ENCODE measurements at places on chromosomes 2 and 18.

DNA sequence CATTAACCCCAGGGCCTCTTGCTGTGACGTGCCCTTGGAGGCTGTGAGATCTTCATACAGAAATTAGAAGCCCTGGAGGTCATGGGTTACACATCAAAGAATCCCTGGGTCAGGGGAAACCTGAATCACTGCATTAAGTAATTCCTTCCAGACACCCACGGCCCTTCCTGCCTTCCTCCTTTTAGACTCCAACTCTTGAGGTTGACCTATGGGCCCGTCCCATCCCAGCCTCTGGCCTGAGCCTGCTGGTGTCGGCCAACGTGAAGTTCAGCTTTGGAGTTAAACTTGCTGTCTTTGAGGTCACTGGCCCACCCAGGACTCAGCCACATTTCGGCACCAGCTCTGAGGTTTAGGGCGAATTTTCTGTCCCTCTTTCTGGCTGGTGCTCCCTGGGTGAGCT, 198.3 kb downstream of the ACKR3 start:
- DNase-seq = no peak

DNA sequence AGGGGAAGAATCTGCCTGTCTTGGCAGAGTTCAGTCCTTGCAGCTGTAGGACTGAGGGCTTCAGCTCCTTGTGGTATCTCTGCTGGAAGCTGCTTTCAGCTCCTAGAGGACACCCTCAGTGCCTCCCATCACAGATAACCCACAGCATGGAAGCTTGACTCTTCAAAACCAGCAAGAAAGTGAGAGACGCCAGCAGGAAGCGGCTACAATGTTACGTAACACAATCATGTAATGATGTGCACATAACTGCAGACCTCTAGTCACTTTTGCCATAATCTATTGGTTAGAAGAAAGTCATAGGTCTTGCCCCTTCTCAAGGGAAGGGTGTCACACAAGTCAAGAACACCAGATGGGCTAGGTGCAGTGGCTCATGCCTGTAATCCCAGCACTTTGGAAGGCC, 69.1 kb upstream of the AFF3 start:
- no peak for DNase-seq

DNA sequence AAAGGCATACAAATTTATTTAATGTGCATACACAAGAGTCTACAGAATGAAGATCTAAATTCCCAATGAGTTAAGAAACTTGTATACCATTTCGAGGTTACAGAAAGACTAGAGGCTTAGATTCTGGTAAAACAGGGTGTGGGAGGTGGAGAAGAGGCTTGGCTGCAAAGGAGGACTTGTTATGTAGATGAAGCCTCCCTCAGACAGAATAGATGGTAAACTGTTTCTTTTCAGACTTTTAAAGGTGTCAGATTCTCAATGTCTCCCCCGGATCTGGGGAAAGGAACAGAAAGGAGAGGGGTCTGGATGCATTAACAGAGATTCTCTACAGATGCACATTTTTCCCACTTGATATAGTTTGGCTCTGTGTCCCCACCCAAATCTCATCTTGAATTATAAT, 126.0 kb downstream of the ST6GAL2 start:
- no peak for DNase-seq

GRCh38 chr18:47798366-47798765, 132.1 kb downstream of the SMAD2 start:
- DNase-seq = no peak

DNA sequence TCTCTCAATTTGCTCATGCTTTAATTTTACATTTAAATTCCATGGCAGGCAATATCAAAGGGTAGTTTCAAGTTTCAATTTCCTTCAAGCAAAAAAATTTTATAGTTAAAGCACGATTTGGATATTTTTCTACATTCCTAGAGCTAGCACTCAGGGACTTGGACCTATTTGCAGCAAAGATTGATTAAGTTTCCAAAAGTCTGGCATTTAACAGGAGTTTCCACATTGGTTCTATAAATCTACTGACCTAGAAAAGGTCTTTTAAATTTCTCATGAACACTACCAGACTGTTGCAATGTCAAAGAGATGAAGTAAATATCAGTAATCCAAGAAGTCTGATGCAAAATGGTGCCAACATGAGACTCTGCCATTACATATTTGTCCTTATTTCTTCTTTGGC, 253.7 kb upstream of the LINC00305 start:
- DNase-seq = no peak

GRCh38 chr18:25350489-25351251, 1.3 kb downstream of the ZNF521 start:
- DNase-seq = no peak

DNA sequence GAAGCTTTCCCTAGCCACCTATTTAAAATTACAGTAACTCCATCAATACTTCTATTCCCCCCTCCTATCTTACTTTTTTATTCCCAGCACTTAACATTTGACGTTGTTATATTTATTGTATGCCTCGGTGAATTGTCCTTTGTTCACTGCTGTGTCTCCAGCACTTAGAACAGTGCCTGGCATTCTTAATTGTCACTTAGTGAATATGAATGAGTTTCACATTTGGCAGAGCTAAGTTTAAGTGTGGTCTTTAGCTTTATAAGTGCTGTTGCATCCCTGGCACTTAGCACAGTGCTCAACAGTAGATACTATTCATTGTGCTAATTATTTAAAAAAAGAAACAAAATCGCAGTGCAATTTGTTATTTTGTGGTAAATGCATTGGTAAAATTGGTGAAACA, 1.7 kb downstream of the RMP24 start:
- DNase-seq = no peak

- peak; percentile 7 for DNase-seq
Observed at GRCh38 chr2:207768168-207768865, 1.4 kb downstream of the FZD5 start.

- DNase-seq = no peak
Observed at GRCh38 chr18:35620765-35621164, 39.2 kb downstream of the GALNT1 start.

- DNase-seq = no peak
Observed at GRCh38 chr2:47660168-47660567, 122.8 kb upstream of the MSH6 start.

GRCh38 chr2:71702071-71702970, 249.0 kb downstream of the DYSF start:
- DNase-seq = no peak

DNA sequence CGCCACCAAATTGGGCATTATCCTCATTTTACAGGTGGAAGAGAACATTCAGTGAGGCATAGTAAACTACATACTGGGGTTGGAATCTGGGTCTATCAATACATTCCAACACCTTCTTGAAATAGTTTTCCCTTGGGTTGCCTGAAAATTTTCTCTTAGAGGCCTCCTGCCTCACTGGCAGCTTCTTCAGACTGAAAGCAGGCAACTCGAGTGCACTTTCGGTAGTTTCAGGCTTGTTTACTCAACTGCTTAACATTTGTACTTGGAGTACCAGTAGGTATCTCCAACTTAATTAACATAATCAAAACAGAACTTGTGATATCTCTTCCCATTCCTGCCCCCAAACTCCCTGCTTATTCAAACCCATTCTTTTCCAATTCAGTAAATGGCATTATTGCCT, 36.2 kb upstream of the C2orf74 start:
- DNase-seq = no peak

DNA sequence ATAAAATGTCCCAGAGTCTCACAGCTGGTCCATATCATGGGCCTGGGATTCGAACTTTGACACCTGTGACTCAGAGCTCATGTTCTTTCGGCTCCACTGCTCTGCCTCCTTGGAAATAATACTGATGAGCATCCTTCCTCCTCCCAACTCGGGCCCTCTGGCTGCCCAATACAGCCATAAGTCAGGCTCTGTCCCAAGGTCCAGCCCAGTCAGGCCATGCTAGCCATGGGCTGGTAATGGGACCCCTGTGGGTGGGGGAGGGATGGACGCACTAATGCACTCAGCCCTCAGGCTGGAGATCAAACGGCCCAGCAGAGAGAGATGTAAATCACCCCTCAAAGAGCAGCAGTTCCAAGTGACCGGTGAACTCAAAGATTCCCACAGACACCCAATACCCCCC, 61.1 kb downstream of the DDX1 start:
- no peak for DNase-seq

DNA sequence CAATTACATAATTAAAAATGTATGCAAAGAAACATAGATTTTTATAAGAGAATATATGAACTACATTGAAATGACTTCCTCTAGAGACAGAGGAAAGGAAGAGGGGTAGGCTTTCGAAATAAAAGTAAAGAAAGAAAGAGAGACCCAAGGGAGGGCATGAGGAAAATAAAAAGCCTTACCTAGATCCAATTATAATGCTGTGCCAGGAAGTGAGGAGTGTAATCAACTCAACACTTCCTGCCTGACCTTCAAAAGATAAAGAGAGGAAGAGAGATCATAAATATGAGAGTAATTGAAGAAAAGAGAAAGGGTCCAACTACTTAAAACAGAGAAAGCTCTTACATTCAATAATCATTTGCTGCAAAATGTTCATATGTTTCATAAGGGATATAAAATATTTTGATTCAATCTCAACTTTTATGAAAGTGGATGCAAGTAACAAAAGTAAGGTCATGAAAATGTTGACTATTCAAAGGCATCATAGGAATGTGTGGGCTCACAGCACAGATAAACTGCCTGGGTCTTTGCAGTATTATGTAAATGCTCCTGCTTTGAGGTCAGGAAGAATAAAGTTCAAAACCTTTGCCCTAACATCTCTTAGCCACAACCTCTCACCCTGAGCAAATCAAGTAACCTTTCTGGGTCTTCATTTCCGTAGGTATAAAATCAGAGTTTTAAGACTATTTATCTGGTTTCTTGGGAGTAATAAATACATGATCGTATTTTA, 1237.7 kb downstream of the LRP1B start:
- no peak for DNase-seq

GRCh38 chr2:38394903-38395341, 17.8 kb upstream of the ATL2 start:
- DNase-seq = no peak

GRCh38 chr2:59383473-59383872, 1142.3 kb upstream of the FANCL start:
- no peak for DNase-seq

GRCh38 chr2:176118601-176119339, 2.2 kb downstream of the HOXD10 start:
- no peak for DNase-seq

GRCh38 chr2:211867845-211868451, 670.7 kb downstream of the ERBB4 start:
- DNase-seq = no peak

GRCh38 chr2:176665086-176665485, 395.8 kb downstream of the MTX2 start:
- DNase-seq = no peak

- DNase-seq = no peak
Observed at GRCh38 chr18:21284540-21284939, 42.5 kb downstream of the GREB1L start.

DNA sequence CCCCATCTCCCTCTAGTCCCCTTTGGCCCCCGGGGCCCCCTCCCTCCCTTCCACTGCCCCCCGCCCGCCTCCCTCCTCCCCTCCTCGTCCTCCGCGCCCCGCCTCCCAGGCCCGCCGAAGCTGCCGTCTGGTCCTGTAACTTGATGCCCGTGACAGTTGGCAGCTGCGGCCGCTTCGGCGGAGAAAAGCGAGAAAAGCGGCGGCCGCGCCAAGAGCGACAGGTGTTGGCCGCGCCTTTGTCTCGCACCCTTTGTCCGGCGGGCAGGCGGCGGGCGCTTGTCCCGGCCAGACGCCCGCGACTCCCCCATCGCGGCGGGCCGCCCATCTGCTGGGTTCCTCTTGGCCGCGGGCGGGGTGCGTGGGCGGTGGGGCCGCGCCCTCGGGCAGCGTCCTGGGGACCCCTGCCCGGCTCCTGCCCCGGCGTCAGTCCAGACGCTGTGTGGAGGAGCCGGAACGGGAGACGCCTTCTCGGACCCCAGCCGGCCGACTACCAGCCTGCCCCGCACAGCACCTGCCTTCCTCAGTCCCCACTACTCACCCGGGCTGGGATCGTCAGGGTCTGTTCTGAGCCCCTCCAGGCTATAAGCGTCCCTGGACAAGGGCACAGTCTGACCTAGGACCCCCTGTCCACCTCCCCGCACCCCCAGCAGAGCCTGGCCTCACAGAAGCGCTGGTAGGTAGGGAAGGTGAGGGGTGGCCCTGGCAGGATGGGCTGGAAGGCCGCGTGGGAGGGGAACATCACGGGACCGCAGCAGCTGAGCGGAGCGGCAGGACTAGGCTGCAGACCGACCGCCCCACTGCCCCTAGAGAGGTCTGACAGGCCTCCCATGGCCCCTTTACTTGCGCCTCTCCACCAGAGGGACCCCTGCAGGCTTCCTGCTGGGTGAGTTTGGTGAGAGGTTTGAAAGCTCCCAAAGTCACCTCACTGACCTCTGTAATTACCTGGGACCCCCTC, 1.2 kb upstream of the HES6 start:
- DNase-seq = no peak

- DNase-seq = no peak
Observed at GRCh38 chr18:32326450-32327308, 136.8 kb downstream of the MEP1B start.

DNA sequence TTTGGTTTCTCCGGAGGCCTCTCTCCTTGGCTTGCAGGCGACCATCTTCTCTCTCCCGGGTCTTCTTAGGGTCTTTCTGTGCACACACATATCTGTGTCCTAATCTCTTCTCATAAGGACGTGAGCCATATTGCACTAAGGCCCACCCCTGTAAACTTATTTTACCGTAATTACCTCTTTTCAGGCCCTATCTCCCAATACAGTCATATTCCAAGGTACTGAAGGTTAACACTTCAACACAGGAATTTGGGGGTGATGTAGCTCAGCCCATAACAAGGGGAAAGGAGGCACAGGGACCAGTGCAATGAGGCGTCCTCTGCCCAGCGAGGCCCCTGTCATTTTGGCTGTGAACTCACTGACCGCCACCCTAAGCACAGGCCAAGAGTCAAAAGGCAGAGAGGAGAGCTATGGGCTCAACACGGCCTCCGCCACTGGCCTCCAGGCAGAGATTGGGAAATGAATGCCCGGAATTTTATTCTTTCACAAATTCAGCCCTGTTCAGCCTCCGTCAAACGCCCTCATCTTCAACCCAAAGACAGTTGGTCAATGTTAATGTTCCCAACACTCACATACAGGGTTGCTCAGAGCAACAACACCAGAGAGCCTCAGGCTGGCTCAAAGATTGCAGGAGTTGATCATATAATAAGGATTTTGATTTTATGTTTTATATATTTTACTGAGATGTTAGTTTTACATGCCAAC, 15.9 kb upstream of the NMUR1 start:
- no peak for DNase-seq

All from stimulated activated effector memory CD8-positive, alpha-beta T cell treated with anti-CD3 and anti-CD28 coated beads, Interleukin-12 subunit alpha, Interleukin-12 subunit beta, amount 100 ng/mL, for 72 hours (primary cell).